Cortex of kidney (tissue), 1 donor: ENCODE measurements at places on chromosomes 3 and 15.

- no peak for DNase-seq
These were observed 122.6 kb downstream of the ITPR1 start for GRCh38 chr3:4615750-4616149.

- no peak for DNase-seq
These were observed 107.0 kb downstream of the ALCAM start for GRCh38 chr3:105473521-105474223.

- no peak for DNase-seq
These were observed at the start of gene AVEN for GRCh38 chr15:34038871-34039789. Gene AVEN, minus strand, starts transcription at chr15:34039204. Its CDS starts 158 bp downstream, at chr15:34039046.

- no peak for DNase-seq
These were observed 79.9 kb downstream of the UBP1 start for GRCh38 chr3:33360136-33360825.

- DNase-seq, result no peak
These were observed 24.9 kb downstream of the ABTB1 start for GRCh38 chr3:127697551-127698240.

- no peak for DNase-seq
These were observed 94.3 kb downstream of the TBC1D2B start for GRCh38 chr15:77983091-77983707.

GRCh38 chr15:52893338-52893737 is 103.2 kb upstream of the ONECUT1 start:
- DNase-seq, result no peak

GRCh38 chr3:138418601-138419206 is 15.7 kb upstream of the ESYT3 start:
- no peak for DNase-seq

DNA sequence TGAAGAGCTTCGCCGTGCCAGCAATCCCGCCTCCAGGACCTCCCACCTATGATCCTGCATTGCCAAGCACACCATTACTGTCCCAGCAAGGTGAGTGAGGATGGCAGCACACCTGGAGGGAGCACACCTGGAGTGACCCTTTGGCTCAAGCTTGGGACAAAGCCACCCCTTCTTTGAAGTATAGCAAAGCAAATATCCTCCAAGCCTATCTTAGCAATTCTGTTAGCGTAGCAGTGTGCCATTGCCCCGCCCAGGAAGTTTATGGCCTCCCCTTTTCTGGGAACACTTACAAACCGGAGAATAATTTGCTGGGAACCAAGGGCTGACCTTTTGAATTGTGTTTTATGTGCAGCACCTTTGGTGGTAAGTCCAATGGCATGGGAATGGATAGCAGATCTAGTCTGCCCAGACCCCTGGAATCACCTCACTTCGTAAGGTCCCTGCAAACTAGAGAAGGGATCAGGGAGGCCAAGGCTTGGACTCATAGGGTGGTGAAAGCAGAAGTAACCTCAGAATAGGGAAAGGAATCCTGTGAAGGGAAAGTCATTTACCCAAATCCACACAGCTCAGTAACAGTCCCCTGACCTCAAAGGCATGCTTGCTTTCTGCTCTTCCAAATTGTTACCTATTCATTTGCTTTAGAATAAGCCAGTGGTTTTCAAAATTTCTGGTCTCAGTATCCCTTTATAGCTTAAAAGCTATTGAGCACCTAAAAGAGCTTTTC is 70.1 kb downstream of the HCN4 start:
- no peak for DNase-seq

- no peak for DNase-seq
These were observed 25.4 kb downstream of the ISG20 start for GRCh38 chr15:88664151-88664778.

- DNase-seq, result no peak
These were observed 54.5 kb upstream of the GOLGA6B start for GRCh38 chr15:72599855-72600464.

DNA sequence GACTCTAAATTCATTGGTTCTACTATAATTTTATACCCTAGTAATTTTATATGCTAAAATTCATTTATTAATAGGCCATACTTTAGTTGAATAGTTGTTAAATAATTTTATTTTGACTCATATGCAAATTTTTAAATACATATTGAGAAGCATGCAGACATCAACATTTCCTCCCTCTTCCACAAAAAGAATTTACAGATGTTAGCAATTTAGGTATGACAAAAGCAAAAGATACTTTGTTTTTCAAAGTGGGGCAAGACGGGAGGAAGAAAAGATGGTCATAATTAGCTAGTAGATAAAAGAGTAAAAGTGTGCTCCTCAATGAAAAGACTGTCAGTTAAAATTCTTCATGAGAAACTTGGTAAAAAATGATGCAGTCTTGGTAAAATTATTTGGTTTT is 148.9 kb upstream of the TSPAN3 start:
- DNase-seq, result no peak

DNA sequence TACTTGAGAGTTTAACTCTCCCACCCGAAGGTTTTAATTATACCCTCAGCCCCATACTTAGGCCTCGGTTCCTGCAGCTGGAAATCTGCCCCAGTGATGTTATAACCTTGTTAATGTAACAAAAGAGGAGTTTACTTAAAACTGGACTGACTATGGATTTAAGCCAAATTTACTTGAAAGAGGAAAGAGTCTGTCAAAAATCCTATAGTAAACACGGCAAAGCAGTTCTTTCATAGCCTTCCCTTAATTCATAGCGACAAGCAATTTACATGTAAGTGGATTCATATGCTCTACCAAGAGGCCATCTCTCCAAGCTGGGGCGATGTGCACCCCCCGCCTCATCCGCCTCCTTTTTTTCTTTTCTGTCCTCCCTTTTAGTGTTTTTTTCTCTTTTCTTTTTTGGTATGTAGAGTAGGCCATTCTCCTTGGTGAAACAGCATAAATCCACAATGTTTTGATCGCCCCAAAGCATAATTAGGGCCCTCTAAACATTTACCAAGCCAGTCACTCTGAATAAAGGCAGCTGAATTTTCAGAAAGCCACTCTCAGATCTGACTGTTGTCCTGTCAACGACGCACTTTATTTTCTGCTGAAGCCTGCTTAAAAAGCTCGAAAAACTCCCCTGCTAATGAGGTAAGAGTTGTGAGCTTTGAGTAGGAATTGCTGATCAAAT is 373.1 kb upstream of the WNT5A start:
- DNase-seq, result no peak

DNA sequence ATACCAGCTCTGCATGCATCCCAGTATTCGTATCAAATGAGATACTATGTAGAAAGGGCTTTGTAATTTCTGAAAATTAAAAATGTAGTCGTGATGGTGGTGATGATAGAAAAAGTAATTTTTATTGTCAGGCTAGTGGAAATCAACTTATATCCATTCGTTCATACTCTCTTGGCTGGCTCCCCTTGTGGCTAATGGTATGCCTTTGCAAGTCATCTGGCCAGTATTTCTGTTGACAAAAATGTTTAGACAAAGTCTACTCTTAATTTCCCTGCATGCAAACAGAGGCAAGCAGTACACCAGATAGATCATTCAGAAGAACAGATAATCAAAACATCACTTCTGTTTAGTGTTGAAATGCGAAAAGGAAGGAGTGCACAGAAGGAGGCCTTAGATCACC is 49.6 kb upstream of the DUT start:
- DNase-seq, result no peak

DNA sequence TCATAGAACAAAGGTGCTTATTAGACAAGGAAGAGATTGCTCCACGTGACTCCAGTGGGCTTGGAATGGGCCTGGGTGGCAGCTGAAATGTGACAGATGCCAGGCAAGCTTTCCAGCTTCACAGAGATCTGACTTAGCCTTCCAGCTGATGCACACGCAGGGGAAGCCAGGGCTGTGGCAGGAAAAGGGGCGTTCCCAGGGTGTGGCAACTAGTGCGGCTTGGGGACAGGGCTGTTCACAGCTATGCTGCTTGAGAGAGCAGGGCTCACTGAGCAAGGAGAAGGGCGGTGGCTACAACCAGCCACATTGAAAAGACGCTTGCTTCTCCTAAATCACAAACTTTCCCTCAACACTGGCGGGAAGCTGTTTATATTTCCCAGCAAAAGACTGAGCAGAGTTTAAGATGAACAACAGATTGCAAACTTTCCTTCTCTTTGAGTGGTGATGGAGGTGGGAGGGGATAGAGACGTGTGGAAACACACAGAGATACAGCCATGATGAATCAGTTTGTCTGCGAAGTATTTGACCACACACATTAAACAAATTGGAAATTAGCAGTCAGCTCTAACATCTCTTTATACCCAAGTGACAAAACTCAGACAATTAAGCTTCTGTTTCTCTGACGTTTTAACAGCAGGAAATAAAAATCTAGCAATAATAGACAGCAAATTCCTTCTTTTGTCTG is 127.5 kb downstream of the BDH1 start:
- no peak for DNase-seq

GRCh38 chr3:157063926-157064325 is 96.0 kb downstream of the CCNL1 start:
- no peak for DNase-seq

- DNase-seq, result no peak
These were observed 36.3 kb downstream of the STAC start for GRCh38 chr3:36416599-36416998.

DNA sequence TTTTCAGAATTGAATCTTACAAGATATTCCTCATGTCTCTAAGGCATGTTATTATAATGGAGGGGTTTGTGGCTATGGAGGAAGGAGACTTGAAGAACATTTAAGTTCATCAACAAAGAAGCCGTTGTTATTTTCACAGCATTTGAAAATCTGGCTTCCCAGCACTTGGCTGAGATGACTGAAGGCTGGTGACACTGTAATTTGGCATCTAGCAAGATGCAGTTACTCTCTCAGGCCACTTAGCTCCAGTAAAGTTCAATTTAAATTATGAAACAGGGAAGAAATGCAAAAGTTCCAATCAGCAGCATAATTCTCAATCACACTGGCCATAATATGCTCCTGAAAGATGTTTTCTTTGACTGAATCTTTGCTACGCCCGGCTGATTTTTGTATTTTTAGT is 139.4 kb upstream of the NUDT16 start:
- DNase-seq, result no peak

- no peak for DNase-seq
These were observed 18.7 kb downstream of the PLXNA1 start for GRCh38 chr3:127001486-127002194.

DNA sequence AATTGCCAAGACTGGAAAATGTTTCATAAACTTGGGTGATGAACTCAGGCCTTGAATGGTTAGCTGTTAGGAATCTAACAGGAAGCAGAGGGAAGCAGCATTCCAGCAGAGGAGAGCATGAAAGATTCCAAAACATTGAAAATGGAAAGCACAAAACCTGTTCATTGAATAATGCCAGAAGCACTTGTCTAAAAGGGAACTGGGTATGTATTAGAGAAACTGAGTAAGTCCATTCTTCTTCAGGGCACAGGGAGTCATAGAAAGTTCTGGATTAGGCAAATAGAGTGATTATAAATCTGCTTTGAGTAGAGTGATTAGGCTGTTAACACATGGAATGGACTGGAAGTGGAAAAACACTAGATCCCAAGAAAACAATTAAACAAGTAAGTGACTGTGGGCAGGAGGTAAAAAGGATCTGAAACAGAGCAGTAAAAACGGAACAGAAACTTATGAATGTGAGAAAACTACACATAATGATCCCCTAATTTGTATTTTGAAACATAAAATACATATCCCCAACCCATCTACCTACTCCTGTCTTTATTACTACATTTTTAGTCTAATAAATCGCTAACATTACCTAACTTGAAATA is 343.4 kb downstream of the TBC1D5 start:
- no peak for DNase-seq

- no peak for DNase-seq
These were observed 15.0 kb downstream of the KAT2B start for GRCh38 chr3:20055020-20055775.

- no peak for DNase-seq
These were observed 147.1 kb downstream of the LSAMP start for GRCh38 chr3:116298151-116298550.

GRCh38 chr3:10996345-10997013 is 3.9 kb downstream of the SLC6A1 start:
- no peak for DNase-seq

DNA sequence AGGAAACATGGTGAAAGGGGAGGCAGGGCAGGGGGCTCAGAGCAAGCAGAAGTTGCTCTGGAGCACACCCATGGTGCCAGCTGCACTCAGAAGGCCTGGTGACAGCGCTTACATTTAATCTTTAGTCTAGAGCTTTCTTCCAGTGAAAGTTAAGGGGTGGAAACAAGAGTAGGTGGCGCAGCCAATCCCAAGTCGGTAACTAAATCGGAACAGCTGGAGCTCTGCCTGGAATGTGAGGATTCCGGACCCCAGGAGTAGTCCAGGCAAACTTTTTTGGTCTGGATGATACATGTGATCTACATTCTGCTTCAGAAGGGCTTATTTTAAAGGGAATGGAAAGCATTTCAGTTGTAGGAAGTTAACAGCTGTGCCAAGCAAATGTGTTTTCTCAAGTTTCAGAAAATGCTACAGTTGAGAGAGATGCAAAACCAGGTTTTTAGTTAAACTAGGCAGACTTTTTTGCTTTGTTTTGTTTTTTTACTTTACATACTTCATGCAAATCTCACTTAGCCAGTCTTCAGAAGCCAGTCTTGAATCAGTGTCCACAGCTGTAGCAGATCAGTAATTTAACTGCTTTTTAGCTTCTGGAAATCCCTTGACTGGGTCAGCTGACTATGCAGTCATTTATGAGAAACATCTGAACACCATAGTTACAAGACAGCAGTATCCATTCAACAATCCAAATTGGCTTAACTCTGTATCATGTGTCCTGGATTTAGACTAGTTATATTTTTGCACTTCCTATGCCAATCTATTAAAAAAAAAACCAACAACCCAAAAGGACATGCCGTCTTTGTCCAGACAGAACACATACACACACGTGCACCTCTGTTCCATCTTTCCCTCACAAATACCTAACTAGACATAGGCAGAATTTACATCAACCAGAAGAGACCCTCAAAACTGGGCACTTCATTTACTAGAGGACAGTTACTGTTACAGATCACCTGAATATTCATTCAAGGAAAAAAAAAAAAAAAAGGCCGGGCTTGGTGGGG is 33.2 kb downstream of the ZNF106 start:
- no peak for DNase-seq

DNA sequence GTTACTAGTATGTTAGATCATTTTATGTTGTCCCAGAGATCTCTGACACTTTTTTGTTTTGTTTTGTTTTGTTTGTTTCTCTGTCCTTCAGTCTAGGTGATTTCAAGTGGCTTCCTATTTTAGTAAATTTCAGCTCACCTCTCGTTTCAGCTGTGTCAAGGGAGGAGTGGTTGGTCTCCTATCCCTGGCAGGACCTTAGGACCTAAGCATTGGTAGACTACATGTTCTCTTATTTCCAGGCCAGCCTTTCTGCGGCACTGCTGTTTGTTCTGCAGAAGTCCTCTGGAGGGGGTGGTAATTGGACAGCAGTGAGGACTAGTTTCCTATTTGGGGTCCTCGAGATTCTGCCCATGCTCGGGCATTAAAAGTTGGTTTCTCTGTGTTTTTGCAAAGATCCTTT is 31.8 kb downstream of the MGA start:
- no peak for DNase-seq
